ENCODE measurements at places on chromosomes 7 and 10.

GRCh38 chr7:127901895-127902703 lies 129.1 kb downstream of the LRRC4 start:
- no peak for DNase-seq

DNA sequence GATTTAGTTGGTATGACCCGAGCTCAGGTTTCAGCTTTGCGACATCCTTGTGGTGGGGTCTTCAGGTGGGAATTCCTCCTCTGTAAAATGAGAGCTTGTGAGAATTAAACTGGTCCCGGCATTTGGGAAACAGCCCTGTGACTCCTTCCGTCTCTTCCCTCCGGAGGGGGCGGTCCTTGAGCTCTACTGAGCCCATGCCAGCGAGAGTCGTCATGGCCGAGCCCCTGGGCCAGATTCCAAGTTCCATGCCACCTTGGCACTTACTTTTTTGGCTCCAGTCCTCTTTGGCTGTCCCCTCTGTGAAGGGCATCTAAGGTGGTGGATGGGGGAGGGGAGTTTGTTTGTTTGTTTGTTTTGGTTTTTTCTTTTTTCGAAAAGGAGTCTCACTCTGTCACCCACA lies 47.6 kb downstream of the GTF2IRD1 start:
- no peak for DNase-seq

DNA sequence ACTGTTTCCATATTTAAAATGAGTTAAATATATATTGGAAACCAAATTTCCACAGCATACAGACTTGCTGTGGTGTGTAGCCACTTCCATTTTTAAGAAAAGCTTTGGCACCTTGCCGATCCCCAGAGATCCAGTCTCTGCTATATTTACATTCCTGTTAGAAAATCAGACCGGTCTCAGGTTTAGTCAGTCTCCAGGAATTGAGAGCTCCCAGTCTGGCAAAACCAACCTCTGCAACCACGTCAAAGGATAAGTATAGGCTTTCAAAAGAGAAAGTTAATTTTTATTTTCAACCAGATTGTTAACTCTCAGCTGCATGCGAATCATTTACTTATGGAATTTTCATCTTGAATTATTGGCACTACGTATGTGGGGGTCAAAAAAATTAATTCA lies 28.2 kb downstream of the PUS7 start:
- DNase-seq, result peak; percentile 85

DNA sequence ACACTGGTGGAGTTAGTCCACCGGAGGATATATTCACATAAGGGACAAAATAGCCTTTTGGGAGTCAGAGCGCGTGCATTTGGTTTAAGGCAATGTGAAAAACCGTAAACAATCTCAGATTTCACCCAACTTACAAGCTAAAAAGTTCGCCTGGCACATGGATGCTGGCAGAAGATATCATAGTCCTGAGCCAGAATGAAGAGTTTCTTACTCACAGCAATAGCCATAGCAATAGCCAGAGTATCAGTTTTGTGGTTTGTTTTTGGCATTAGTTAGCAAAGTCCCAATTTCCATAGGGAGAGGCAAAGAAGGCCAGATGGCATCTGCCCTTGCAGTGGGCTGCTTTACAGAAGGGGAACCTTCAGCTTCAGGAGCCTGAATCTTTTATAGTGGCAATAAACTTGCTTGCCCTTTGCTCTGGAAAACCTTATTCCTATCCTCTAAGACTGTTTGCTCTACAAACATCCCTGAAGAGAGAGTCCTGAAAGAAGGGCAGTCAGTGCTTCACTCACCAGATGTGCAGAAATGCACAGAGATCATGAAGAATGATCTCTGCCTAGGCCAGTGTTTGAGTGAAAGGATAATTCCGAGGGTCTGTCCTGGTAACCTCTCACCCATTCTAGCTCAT lies 28.7 kb upstream of the RSBN1L start:
- DNase-seq, result no peak

GRCh38 chr7:41185851-41186250 lies 517.0 kb downstream of the INHBA start:
- no peak for DNase-seq

DNA sequence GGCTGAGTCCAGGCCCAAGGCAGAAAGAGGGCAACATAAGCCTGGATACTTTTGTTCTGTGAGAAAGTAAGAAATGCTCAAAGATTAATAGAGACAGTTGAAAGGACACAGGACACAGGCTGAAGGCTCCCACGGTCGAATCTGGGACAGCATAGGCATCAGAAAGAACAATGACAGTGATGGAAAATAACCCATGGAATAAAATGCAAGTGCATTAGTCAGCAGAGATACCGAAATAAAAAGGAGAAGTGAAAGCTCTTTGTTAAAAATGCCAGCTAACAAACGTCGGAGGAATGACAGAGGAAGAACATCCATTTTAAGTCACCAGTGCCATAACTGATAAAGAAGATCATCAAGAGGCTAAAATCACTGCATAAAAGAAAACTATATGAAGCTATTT lies 19.6 kb upstream of the AGAP5 start:
- no peak for DNase-seq

- DNase-seq, result no peak
These were observed 39.0 kb upstream of the SLC16A12 start for GRCh38 chr10:89574368-89574767.

DNA sequence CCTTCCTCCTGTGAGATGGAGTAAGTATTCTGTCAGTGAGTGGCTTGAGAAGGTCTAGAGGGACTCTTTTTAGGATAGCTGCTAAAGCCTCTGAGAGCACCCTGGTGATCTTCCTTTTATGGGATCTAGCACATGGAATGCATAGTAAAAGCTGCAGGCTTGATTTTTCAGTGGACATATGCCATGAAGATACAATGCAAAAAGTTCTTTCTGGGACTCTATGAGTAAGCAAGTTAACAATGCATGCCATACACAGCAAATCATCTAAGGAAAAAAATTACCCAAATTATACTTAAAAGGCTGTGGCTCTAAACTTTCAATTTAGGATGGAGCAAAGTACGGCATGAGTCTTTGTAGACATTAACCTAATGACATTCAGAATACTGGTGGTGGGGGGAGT lies 154.5 kb downstream of the SGMS1 start:
- no peak for DNase-seq

- DNase-seq, result no peak
These were observed 54.6 kb upstream of the MNX1 start for GRCh38 chr7:157065046-157065445.

- DNase-seq, result no peak
These were observed 11.9 kb upstream of the WDFY4 start for GRCh38 chr10:48672596-48673265.

Measured in endothelial cell of umbilical vein (primary cell).